Epithelial cell of esophagus (primary cell): ENCODE measurements at places on chromosomes 2 and 18.
A peak's percentile ranks its signal among the peaks of the same experiment; 100 is the strongest.

DNA sequence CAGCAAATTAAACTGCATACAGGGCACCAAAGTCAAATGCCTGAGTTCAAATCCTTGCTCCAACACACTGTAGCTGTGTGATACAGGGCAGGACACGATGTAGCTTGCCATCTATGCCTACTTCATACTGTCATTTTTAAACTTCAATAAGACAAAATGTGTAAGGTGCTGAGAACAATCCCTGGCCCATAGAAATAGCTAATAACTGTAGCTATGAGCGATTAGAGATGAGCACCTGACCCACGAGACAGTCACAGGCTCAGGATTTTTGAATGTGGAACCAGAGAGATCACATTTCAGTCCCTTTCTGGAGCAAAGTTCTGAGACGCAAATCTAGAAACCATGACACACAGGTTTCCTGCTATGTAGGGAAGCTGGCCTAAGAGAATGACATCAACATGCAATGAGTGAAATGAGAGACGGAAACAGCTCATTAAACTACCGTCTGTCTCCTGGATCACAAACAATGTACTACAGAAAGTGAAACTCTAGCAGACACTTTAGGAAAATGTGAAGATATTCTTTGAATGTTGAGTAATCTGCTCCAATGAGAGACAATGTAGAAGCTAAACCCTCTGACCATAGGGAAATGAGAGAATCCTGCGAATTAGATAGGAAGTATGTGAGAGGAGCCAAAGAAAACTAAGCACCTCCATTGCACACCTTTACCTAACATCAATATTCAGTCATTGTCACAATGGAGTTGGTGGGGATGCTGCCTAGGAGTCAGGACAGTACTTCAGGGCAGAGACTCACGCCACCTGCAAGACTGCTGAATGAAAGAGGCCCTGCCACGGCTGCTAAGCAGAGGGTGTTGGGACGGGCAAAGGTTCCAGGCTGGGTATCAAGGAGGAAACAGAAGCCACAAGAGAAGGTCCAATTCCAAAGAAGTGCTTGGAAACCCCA lies 25.5 kb downstream of the B4GALT6 start:
- no peak for DNase-seq

DNA sequence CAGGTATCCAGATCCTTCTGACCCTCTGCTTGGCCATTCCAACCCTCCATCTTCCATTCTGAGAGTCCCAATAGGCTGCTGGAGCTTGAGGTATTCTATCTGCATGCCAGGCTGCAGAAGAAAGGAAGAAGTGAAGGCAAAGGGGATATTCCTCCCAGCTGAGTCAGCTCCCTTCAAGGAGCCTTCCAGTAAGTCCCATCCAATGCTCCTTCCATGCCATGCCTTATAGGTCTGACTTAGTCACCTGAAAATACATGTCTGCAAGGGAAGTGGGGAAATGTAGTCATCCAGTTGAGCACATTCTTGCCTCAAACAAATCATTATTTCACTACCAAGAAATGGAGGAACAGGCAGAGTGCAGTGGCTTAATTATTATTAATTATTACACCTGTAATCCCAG lies 464.6 kb downstream of the CNTNAP5 start:
- DNase-seq = no peak

DNA sequence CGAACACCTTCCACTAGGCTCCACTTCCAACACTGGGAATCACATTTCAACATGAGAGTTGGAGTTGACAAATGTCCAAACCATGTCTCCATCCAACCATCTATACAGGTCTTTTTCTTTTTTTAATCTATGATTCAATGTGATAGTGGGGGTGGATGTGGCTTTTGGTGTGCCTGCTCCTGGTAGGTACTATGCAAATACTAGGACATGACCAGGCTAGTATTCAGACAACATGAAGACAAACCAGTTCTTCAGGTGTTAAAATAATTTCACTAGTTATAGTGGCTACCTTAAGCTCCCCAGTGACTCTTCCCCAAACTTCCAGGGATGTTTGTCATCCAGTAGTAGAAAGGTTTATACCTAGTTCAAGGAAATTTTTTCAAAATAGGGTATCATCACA lies 387.5 kb downstream of the CDH2 start:
- DNase-seq = peak; percentile 97

- no peak for DNase-seq
These were observed 336.4 kb downstream of the PARD3B start for GRCh38 chr2:204881655-204882054.

DNA sequence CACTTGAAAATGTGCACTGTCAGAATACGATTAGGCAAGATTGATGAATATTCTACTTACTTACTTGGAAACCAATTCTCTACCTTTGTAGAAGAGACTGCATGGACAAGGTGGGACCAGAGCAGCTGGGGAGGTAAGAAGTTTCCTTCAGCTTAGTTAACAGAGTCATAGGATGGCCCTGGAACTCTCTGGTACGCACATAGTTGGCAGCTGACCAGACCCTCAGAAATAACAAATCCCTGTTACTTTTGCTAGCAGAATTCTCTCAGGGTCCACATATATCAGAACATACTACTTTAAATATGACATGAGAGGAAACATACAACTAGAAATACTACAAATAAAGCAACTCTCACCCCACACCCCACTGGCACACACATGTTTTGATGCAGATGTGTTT lies 24.8 kb upstream of the STAT1 start:
- no peak for DNase-seq

DNA sequence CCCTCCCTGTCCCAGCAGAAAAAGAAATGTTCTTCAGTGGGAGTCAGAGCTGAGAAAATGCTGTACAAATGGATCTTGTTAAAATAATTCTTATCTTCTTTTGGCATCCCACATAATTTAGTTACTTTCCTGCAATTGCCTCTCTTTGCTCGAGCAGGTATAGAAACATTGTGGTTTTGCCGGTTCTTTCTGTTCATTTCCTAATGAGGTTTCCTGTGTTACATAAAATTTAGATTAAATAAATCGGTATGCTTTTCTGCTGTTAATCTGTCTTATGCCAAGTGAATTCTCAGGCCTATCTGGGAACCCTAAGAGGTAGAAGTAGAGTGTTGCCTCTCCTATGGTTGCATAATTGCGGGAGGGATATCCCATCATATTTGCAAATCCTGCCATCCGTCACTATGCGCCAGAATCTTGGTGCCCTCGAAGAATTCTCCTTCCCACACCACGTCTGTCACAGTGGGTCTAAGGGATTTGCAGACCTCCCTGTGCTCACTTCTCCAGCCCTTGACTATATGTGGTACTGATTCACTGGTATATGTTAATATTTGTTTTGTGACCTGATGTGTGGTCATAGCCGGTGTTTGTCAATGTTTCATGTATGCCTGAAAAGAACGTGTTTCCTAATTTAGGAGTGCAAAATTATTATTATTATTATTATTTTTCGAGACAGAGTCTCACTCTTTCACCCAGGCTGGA lies 12.2 kb upstream of the HDAC4 start:
- DNase-seq = no peak

DNA sequence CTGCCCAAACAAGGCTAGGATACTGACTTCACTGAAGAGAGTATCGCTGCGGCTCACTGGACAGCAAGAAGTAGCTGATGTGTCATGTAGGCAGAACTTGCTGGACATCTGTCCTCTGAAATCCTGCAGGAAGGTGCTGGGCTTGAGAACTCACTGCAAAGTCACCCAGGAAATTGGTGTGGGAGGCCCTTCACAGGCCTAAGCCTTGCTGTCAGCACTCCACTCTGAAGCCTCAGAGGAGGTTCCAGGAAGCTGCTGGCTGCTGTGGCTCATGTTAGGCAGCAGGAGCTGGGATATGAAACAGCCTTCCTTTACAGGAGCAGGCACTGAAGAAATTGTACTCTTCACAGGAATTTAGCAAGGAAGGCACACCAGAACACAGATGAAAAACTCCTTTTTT lies 88.3 kb upstream of the CCDC68 start:
- peak; percentile 11 for DNase-seq

- DNase-seq = no peak
These were observed 21.7 kb downstream of the GPR35 start for GRCh38 chr2:240646900-240647502.

DNA sequence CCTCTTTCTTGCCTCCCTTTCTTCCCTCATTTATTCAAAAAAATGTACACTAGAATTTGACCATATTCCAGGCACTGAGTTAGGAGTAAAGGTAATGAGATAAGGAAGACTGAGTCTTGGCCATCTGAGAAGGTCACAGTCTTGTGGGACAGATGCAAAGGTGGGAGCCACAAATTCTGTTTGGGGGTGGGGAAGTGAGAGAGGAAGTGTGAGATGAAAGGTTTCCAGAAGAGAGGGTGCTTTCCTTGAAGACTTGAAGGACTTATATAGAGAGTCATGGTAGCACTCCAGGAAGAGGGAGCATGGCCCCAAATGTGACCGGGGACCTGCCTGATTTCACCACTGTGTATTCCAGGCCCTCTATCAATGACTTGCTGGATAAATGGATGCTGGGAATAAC lies 320.6 kb downstream of the LPIN1 start:
- no peak for DNase-seq

GRCh38 chr2:182496596-182496995 lies 69.8 kb upstream of the PDE1A start:
- peak; percentile 6 for DNase-seq

DNA sequence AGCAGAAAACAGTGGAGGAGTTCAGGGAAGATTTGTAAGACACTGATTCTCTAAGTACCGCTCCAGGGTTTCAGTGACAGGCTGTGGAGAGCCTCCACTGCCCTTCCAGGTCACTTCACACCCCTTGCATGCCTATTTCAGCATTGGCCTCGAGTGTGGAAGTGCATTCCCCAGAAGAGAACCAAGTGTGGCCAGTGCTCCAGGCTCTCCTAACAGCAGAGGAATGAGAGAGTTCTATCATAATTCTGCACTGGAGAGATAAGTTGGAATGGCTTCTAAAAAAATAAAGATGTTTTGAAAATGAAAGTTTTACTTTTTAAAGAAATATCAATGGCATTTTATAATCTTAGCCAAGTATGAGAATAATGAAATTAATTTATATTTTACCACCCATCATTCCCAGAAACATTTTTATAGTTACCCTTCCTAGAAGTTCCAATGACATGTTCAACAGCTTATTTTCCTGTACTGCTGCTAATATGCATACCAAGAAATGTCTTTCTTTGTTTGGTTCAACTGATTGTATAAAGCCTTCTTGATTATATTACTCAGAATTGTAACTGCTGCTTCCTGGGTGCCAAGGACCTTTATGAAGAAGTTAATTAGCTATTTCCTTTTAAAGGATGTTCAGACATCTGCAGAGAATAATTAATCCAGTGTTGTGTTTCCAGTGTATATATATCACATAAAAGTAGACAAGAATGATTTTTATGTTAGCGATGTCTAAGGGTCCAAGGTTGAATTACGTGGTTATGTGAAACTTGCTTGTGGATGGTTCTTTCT lies 61.0 kb upstream of the SERPINE2 start:
- DNase-seq = no peak

DNA sequence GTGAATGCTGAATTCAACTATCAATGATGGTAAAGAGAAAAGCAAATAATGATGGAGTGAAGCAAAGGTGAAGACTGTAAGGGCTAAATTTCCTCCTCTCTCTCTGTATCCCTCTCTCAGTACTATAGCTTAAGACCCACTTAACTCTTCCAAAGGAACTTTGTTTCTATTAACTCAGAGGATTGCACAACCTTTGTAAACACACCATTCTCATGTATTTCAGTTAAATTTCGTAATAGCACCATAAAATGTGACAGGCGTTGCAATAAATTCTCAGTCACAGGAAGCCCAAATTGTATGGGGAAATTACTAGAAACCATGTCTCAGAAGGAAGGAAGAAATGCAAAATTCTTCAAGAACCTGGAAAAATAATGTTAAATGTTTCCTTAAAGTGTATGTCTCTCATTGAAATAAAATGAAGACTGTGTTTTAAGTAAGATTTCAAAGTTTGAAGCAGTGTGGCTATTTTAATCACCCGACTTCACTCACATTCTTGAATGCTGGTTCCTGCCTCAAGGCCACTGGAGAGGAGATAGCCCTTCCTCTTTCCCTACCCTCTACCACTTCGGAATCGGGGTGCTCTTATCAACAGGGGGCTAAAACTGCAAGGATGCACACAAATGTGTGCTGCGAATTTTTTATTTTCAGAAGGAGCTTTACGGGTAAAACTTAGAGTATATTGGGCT lies 112.1 kb downstream of the FTCDNL1 start:
- peak; percentile 33 for DNase-seq

GRCh38 chr18:35939138-35939537 lies 33.3 kb upstream of the RMP24 start:
- peak; percentile 44 for DNase-seq

GRCh38 chr18:49344096-49344495 lies 116.3 kb downstream of the DYM start:
- DNase-seq = no peak

DNA sequence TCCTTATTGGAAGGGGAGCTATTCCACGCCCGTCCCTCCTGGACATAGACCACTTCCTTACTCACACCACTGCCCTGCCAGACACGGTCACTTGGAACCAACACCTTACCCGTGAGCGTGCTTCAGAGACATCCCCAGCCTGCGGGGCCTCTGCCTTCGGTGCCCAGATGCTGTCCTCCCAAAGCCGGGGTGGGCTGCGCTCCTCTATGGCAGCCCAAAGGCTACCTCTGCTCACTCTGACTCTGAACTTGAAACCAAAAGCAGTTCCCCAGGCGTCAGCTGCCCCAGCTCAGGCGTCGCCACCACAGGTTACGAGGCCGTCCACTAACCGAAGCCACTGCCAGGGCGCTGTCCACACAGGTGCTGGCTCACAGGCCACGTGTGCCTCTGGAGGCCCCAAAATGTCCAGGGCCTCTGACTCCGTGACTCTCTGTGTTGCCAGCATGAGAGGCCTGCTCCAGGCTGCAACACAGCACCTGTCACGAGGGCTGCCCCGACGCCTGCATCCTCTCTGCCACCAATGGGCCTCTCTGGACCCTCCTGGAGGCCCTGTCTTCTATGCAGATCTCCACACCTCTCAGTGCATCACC lies 23.8 kb downstream of the HDAC4 start:
- DNase-seq = no peak

- no peak for DNase-seq
These were observed 1.5 kb downstream of the GIGYF2 start for GRCh38 chr2:232698556-232699091.

GRCh38 chr2:227817850-227818674 lies 4.4 kb downstream of the CCL20 start:
- DNase-seq = peak; percentile 100
